ENCODE measurements at places on chromosomes 11 and 22.

GRCh38 chr22:41929418-41929810, 2.8 kb upstream of the TNFRSF13C start:
- no peak for DNase-seq

GRCh38 chr11:701741-702461, 4.1 kb upstream of the EPS8L2 start:
- DNase-seq: no peak

GRCh38 chr22:17787716-17788330, 13.6 kb upstream of the BID start:
- no peak for DNase-seq

- no peak for DNase-seq
Measured at GRCh38 chr11:10407749-10408685, 47.0 kb upstream of the AMPD3 start.

DNA sequence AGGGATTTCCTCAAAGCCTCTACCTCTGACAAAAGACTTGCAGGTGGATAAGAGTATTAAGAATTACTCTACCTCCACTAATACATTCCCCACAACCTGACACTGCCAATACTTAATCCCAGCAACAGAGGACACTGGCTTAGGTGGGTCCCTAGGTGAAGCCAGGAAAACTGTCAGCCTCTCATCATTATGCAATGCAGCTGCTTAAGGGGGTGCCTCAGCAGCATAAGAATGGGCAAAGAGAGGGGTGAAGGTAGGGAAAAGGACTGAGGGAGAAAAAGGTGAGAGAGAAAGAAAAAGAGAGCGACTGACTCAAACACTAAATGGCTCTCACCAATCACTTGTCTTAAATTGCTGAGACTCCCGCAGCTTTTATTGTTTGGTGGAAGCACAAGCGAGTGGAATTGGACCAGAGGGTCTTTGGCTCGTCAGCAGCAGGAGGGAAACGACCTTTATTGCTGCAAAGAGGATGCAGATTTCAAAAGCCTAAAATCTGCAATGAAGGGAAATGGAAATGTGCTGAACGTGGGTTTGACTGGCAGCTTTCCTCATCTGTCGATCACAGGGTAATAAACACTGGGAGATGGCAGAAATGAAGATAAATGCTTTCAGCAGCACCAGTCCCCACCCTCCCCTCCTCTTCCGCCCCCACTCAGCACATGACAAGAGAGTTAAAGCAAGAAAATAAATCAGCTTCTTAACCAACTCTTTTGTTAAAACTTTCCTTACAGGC, 64.9 kb upstream of the CHRM4 start:
- no peak for DNase-seq
